Upper lobe of left lung (tissue), 6 donors: ENCODE measurements at places on chromosomes 16 and 17. TPM values are rescaled to one million over a fixed set of nuclear protein-coding genes. Genes with fewer than 3 reads are reported as not detected.

Gene DRC7
- total RNA-seq: 4.2 TPM

Gene SEZ6L2
- 10.2 TPM for total RNA-seq

Gene KREMEN2
- not detected for total RNA-seq

Gene UMOD
- total RNA-seq: not detected

Gene GRIN2C
- not detected for total RNA-seq

Gene GNGT2
- 2.9 TPM for total RNA-seq

Gene SCARF1
- 22.0 TPM for total RNA-seq

Gene CBFA2T3
- total RNA-seq: 20.1 TPM

Gene TLCD2
- 16.1 TPM for total RNA-seq

Gene CHST6
- 0.11 TPM for total RNA-seq

Gene MYH8
- not detected for total RNA-seq

Gene CRHR1
- not detected for total RNA-seq

Gene TPSG1
- not detected for total RNA-seq

Gene ZNF19
- total RNA-seq: 19.3 TPM

Gene PLXDC1
- 7.2 TPM for total RNA-seq

Gene TSNAXIP1
- 0.66 TPM for total RNA-seq

Gene PPP1R27
- not detected for total RNA-seq

Gene RNF112
- 3.0 TPM for total RNA-seq

Gene PRRT2
- 2.6 TPM for total RNA-seq

Gene TBX6
- total RNA-seq: 1.3 TPM

Gene ZNF423
- total RNA-seq: 10.7 TPM

Gene REXO5
- total RNA-seq: 3.0 TPM

Gene MFSD6L
- total RNA-seq: 0.61 TPM

Gene CMTM1
- not detected for total RNA-seq

Gene DHX8
- total RNA-seq: 23.1 TPM

Gene TVP23B
- total RNA-seq: 16.2 TPM

Gene CLEC19A
- total RNA-seq: not detected

Gene CIBAR2
- 12.2 TPM for total RNA-seq

Gene PRSS33
- total RNA-seq: 0.92 TPM

Gene WFIKKN1
- total RNA-seq: 1.7 TPM

Gene CLDN9
- total RNA-seq: 3.1 TPM

Gene BAIAP3
- total RNA-seq: 57.6 TPM

Gene PYY
- not detected for total RNA-seq

Gene NUPR1
- 106 TPM for total RNA-seq

Gene KCNH4
- total RNA-seq: under 0.01 TPM

Gene ADAMTS18
- not detected for total RNA-seq

Gene ABCC12
- not detected for total RNA-seq

Gene HEATR9
- total RNA-seq: not detected

Gene CD300A
- 19.6 TPM for total RNA-seq

Gene SYCE1L
- total RNA-seq: 5.8 TPM

Gene GPR179
- total RNA-seq: under 0.01 TPM

Gene MYH2
- total RNA-seq: not detected

Gene GLIS2
- total RNA-seq: 35.2 TPM

Gene ZACN
- total RNA-seq: not detected

Gene PRKCB
- 27.2 TPM for total RNA-seq

Gene CD7
- total RNA-seq: 7.3 TPM

Gene ARL5C
- not detected for total RNA-seq

Gene GCSH
- total RNA-seq: 6.3 TPM

Gene AURKB
- total RNA-seq: 8.1 TPM

Gene KRT39
- total RNA-seq: not detected

Gene GNAO1
- total RNA-seq: 1.1 TPM

Gene GJD3
- 8.4 TPM for total RNA-seq

Gene CFAP52
- 19.9 TPM for total RNA-seq

Gene KRTAP9-8
- not detected for total RNA-seq

Gene CCL11
- total RNA-seq: not detected
